Urinary bladder (tissue), 4 donors: ENCODE measurements at places on chromosomes 2 and 18.

- DNase-seq, result no peak
Observed at GRCh38 chr2:139495851-139496250, 715.7 kb upstream of the NXPH2 start.

GRCh38 chr2:133415210-133415876 is 152.9 kb downstream of the NCKAP5 start:
- no peak for DNase-seq

- no peak for DNase-seq
Observed at GRCh38 chr18:30328839-30329238, 713.7 kb downstream of the DSC3 start.

- DNase-seq, result no peak
Observed at GRCh38 chr2:205769879-205770278, 87.6 kb downstream of the NRP2 start.

DNA sequence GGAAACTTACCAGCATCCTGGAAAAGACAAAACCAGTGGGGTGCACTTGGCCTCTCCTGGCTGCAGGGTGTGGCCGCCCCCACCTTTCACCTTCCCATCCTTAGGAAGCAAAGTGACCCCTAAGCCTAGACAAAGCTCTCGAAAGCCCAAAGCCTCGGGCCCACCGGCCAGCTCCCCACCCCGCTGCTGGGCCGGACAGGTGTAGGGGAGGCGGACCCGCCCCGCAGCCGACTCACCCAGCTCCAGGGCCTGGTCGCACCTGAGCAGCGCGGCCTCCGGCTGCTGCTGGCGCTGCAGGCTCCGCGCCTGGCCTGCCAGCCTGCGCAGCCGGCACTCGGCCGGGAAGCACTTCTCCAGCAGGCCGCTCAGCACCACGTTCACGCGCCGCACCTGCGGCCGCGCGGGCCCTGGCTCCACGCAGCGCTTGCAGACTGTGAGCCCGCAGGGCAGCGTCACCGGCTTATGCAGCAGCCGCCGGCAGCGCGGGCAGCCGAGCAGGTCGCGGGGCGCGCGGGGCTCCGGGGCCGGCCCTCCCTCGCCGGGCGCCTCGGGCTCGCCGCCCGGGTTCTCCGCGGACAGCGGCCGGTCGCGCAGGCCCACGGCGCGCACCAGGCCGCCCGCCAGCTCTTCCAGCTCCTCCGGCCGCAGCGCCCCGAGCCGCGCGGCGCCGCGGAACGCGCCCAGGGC is 979 bp downstream of the LONRF2 start:
- DNase-seq, result no peak

- no peak for DNase-seq
Observed at GRCh38 chr2:135674453-135674852, 67.2 kb upstream of the UBXN4 start.

- DNase-seq, result no peak
Observed at GRCh38 chr2:52710810-52711618, 1056.6 kb upstream of the CHAC2 start.

- no peak for DNase-seq
Observed at GRCh38 chr2:192150166-192150565, 44.6 kb downstream of the TMEFF2 start.

GRCh38 chr2:183026424-183026823 is 11.8 kb downstream of the NCKAP1 start:
- DNase-seq, result no peak

- DNase-seq, result no peak
Observed at GRCh38 chr2:227106845-227107759, 56.9 kb downstream of the COL4A4 start.

DNA sequence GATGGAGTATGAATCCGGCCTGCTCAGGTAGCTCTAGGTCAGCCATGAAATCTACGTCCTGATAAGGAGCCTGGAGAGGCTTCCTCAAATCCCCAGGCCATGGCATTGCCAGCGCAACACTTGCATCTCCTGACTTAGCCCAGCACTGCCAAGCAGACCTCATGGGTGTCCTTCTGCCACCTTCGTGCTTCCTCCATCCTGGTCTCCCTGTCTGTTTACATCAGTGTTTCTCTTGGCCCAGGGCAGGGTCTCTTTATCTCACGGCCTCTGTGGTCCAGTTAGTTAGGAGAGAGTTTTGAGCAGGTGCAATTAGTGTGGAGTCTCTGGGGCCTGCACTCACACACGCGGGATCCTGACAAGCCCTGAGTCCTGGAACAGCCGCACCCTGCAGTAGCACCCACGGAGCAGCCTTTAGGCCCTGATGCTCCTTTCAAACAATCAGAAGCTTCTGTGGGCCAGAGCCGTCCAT is 193.1 kb upstream of the ARL4C start:
- DNase-seq, result no peak

- DNase-seq, result no peak
Observed at GRCh38 chr2:156321243-156321904, 11.1 kb downstream of the NR4A2 start.

- no peak for DNase-seq
Observed at GRCh38 chr2:68659081-68659480, 15.7 kb downstream of the PROKR1 start.

GRCh38 chr18:3424280-3424890 is 25.6 kb upstream of the TGIF1 start:
- DNase-seq, result no peak

GRCh38 chr2:54599914-54600313 is 123.5 kb upstream of the EML6 start:
- no peak for DNase-seq

DNA sequence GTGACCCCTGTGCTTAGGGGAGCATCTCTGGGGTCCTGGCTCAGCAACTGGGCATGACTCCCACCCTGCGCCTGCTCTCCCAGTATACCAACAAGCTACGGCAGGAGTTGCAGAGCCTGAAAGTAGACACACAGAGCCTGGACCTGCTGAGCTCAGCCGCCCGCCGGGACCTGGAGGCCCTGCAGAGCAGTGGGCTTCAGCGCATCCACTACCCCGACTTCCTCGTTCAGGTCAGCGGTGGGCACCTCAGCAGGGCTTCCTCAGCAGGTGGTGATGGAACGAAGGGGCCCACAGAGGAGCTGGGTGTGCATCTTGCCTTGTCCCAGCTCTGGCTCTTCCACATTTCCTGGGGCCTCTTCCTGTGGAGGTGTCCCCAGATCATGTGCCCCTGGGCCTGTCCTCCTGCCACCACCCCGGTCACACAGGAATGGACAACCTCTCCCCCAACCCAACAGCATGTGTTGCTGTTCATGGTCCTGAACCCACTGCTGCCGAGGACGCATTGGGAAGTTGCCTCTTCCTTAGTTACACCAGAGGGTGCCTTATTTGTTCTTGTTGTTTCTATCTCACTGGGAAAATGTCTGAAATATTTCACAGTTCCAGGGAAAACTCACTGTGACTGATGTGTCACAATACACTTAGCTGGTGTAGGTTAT is 10.8 kb downstream of the PROM2 start:
- no peak for DNase-seq

- DNase-seq, result no peak
Observed at GRCh38 chr18:6370886-6371635, 43.6 kb downstream of the L3MBTL4 start.

DNA sequence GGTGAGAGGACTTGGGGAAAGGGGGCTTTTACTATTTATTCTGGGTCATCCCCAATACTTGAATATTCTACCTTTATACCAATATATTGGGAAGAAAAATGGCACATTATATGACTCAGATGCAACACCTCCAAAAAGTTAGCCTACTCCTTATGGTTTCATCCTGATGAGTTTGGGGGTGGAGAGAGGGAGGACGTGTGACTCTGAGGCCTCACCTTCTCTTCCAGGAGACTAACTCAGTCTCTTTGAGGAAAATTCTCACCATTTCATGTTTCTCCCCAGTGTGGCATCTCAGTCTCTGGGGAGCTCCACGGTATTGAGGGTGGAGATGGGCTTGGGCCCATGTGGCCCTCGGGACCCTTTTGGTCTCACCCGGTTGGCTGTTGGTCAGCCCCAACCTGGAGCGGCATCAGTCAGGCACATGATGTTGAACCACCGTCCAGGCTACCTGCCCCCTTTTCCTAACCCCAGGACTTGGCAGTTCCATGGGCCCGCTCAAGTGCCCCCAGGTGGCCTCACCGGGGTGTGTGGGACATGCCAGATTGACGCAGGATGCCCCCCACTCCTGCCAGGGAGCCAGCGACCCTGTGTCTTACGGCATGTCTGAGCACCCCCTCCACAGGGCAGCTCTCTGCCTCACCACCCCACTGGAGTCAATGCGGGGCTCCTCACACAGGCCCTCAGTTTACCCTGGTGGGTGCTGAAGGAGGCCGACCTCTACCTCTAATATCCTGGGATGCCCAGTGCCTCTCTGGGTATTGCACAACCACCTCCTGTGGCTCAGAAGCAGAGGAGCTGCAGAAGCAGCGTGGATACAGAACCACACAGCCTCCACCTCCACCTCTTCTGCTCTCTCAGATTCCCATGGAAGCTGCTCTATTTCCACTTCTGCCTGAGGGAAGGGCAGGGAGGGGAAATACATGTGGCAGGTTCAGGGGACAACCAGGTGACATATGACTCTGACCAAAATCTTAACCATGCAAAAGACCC is 297.4 kb downstream of the EIPR1 start:
- no peak for DNase-seq

- no peak for DNase-seq
Observed at GRCh38 chr2:206096876-206097275, 10.9 kb upstream of the INO80D start.

DNA sequence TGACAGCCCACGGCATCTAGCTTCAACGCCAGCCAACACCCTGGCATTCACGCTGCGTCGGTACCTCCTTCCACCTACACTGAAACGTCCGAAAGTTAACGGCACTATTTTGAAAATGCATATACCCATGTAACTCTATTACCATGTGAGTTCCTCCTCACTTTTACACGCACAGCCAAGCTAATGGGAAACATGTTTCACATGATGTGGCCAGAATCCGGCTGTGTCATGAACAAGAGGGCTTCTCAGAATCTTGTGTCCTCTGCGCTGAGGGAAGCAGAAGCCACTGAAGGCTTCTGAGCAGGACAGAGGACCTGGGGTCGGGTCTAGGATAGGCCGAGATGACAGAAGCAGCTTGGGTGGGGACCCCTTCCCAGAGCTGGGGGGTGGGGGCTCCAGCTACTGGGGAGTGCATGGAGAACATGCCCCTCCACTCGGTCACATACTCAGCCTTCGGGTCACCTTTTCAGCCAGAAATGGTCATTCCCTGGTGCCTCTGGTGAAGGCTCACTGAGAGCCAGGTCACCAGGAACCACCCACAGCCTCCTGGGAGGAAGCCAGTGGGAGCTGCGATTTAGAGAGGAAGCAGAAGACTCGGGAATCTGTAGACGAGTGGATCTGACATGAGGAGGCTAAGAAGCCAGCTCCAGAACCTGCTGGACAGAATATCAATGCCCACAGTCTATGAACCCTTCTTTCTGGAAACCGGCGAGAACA is 41.5 kb downstream of the HDAC4 start:
- no peak for DNase-seq

DNA sequence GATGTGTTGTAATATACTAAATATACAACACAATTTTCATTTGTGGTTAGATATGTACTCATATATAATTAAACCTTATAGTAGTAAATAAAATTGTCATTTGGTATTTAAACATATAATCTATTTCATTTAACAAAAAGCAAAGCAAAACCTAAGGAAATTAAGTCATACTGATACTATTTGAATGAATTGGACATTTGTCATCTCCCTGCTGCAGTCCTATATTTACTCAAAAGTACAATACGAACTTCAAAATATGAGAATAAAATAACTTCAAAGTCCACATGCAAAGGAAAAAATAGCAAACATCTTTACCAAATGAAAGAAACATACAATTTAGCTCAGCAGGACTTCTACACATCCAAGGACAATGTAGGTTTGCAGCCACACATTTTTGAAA is 11.8 kb upstream of the HAT1 start:
- DNase-seq, result no peak

DNA sequence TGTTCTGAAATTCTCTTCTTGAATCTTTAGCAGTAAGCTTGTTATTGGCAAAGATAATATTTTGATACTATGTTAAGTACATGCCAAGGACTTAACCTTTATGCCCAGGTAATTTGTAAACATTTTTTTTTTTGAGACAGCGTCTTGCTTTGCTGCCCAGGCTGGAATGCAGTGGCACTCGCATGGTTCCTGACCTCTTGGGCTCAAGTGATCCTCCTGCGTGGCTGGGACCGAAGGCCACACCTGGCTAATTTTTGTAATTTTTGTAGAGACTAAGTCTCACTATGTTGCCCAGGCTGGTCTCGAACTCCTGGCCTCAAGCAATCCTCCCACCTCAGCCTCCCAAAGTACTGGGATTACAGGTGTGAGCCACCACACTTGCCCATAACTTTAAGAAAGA is 35.7 kb upstream of the ZCCHC2 start:
- no peak for DNase-seq

DNA sequence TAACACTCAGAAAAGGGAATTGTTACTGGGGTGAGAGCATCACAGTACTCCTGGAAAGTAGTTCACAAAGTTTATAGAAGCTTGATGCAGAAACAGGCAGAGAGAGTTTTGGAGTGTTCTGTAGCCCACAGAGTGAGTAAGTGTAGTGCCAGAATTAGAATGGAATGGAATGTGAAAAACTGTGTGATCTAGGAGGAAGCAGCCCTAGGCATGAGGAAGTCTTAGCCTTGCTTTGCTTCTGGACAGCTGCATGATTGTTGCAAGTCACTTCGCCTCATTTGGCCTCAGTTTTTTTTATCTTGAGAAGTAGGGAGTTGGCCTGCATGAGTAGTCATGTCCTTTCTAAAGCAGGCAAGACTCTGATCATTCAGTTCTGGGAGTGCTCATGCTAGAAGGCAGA is 10.9 kb downstream of the SERPINB12 start:
- peak; percentile 13 for DNase-seq

DNA sequence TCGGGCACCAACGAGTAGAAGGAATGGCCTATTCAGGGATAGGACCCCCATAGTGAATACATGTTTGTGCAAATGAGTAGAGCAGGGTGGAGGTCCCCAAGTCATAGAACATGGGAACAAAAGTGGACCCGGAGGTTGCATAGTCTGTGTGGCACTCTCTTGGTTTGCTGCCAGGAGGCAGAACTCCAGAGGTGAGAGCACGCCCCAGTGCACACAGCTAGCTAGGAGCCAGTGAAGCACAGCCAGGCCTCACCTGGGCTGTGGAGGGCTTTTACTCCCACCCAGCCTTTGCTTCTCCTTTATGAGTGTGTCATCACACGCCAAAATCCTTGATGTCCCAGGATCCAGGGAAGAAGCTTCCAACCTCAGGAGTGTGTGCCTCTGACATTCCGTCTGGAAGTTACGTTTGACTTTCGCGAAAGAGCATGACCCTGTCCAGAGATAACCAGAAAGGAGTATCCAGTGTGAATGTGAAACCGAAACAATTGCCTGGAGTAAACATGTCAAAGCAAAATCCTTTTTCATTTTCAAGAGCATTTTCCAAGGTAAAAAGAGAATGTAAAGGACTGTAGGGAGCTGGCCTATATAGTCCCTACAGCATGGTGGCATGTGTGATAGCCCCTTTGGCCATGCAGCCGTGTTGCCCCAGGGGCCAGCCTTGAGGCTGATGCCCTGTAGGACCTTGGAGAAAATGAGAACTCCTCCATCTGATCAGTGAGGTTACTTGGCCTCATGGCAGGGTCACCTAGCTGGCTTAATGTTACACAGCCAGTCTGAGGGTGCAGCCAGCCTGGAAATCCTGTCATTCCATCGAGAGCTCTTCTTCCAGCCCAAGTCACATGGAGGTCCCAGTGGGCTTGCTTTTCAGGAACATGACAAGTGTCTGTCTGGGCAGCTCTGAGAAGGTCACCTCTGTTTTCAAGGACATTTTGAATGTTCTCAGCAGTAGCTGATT is 8.8 kb downstream of the TRIB2 start:
- DNase-seq, result no peak
